ENCODE measurements at places on chromosomes 5 and 9.

DNA sequence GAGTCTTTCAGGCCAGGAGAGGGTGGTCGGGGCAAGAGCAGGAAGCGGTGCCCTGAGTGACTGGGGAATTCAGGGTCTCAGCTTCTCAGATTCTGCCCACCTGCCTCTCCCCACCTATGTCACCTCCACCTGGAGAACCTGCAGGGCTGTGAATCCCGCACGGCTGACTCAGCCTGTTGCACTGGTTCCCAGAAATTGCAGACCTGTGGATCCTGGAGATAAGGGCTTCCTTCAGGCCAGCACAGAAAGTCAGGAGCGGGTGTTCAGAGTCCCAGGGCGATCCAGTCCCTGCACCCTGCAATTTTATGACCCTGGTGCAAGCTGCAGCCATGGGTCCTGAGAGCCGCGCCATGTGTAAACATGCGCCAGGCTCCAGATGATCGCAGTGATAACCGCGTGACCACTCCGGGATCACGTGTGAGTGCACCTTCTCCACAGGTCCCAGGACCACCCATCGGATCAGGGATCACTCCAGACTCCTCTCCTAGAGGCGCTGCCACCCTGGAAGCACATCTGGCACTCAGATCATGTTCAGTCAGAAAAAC is 17.8 kb downstream of the IRX4 start:
- no peak for DNase-seq

- no peak for DNase-seq
These were observed 3.7 kb upstream of the IFNB1 start for GRCh38 chr9:21081451-21081850.

GRCh38 chr5:14078716-14079115 is 64.4 kb upstream of the TRIO start:
- no peak for DNase-seq

GRCh38 chr5:111649516-111649915 is 107.5 kb downstream of the NREP start:
- no peak for DNase-seq

DNA sequence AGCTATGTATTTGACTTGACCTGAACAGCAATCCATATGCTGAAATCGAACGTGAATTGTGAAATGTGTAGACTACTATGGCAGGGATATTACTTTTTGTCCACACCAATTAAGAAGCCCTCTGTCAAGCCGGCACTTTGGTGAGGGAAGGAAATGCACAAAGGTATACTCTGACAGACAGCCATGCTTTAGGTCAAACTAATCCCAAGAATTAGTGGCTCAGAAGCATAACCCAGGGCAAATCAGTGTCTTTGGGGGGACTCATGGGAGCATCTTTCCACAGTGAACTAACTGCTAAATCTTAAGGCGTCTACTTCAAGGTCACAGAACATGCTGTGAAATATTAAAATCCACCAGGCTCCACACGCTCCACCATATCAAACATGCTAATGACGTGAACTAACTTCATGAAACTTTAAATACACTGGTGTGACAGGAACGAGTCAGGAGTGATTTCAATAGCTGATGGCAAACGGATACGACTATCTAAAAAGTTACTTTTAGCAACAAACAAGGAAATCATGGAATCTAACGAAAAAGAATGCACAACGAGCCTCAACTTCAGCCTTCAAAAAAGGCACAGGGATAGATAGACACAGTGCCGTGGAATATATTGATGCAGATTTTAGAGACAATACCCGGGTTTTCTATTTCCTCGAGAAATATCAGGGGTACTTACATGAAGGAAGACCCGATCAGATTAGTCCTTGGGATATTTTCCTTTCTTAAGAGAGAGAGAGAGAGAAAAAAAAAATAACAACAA is 527 bp downstream of the MEF2C start:
- no peak for DNase-seq
